ENCODE measurements at places on chromosomes 16 and 17. TPM values are rescaled to one million over a fixed set of nuclear protein-coding genes. Genes with fewer than 3 reads are reported as not detected.

DNA sequence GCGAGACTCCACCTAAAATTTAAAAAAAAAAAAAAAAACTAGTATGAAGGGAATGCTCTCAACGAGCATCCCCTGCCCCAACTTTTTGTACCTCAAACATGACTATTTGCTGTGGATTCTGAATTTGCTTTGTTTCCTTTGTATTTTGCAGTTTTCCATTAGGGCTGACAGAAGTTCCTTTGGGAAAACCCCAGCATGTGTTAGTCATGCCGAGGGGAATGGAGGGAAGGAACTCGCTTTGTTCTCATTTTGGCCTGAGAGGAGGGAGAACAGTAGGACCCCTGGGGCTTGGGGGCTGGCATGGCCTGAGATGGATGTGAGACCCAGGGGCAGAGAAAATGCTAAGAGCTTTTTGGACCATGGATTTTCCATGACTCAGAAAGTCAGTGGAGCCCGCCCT, 20.5 kb downstream of the KRT9 start:
- DNase-seq = no peak

- DNase-seq = no peak
These were observed 628.3 kb upstream of the CDH8 start for GRCh38 chr16:62664566-62664965.

DNA sequence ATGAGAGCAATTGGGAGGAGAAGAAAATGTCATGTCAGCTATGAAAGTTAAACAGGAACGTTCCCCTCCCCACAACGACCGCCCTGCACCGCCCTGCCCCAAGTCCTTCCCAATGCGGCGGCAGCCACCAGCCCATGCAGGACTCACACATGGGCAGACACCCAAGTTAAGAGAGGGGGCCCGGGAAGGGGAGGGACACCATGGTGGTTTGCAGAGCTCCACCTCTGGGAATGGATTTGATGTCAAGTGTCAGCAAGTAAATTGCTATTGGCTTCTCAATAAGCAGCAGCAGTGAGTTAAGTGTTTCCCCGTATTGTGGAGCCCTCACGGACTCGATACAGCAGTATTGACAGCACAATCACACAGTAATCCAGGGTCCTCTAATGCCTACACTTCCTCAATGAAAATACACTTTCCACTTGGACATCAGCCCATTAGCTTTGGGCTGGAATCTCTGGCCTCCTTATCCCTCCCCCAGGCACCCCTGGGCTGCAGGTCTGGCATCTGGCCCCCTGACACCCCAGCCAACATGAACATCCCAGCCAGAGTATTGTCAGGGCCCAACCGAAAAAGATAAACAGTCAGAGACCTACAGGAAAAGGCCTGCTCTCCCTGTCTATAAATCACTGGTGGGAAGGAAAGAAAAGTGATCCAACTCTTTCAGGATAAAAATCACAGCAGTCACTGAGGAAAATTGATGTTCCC, 22.6 kb downstream of the ZFHX3 start:
- DNase-seq = no peak

DNA sequence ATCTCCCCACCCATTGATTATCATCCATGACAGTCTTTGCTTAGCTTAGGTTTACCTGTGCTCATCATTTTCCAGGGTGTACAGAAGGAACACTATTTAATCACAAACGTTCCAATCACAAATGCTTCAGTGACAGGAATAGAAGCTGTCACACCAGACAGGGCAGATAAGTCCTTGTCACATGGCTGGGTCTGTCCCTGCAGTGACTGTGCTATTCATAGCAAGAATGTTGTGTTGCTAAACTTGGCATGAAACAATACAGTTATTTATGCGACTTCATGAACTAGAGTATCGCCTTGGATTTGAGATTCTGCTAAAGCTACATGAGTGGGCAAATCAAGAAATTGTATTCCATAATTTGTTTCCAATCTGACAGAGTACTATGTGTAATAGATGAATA, 108.4 kb downstream of the CDH13 start:
- DNase-seq = peak; percentile 12

- peak; percentile 34 for DNase-seq
These were observed 593 bp downstream of the CDIPT start for GRCh38 chr16:29862383-29862883.

DNA sequence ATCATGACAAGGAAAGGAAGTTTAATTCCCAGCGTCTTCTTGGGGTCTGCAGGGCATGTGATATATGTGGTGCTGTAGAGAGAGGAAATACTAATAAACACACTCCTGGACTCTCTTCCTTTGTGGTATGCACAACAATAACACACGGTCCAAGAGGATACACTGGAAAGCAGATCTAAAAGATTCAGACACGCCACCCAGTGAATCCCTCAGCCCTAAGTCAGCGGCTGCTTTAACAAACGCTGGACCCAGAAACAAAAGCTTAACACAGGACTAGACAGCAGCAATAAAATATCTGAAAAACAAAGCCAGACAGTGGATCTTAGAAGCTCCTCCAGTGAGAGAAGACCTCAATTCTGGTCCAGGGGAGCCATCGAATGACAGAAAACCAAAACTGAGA, 13.1 kb downstream of the CFAP20 start:
- DNase-seq = no peak

DNA sequence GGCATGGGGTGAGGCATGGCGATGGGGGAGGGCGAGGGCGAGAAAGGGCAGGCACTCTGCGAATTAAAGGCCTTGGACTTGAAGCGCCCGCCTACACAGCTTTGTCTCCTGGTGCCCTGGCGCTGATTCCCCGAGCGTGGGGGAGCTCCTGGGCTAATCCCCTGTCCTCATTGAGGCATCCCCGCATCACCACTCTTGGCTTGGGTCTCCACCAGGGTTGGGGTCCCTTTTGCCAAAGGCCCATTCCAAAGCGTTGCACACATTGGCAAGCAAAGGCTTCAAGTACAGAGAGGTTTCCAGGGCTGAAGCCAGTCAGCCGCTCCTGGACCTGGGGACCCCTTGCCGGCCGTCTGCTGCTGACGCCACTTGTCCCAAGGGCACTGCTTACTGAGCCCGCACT, 8.0 kb downstream of the ZNF205 start:
- no peak for DNase-seq

- DNase-seq = peak; percentile 77
These were observed 136.5 kb downstream of the CMIP start for GRCh38 chr16:81581107-81581506.

DNA sequence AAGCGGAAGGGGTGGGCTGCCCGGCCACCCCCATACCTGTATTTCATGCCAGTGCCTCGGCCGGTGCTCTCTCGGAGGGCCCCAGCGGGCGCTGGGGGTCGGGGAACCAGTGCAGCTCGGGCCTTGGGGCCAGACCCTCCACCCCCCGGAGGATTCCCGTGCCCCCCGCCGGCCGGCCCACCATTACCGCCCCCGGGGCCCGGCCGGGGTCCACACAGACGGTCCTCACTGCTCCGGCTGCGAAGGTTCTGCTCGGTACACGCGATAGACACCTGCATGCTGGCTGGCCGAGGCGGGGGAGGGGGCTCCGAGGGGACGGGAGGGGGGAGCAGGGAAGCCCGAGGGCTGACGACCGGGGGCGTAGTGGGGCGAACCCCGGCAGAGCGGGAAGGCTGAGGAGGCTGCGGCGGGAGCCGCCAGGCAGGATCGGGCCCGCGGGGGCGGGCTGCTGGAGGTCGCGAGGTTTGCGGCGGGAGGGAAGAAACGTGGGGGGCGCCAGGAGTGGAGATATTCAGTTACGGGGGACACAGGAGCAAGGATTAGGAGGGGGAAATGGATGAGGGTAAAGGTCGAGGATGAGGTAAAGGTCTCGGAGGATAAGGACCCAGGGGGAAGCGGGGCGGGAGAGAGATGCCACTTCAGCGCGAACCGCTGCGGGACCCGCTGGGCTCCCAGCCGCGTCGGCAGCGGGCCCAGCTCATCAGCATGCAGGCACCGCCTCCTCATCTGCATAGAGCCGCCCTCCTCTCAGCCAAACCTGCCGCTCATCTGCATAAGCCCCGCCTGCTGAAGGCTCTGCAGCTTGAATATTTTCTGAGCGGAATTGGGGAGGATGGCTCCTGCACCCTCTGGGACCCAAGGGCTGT, at the start of gene KCNAB3:
KCNAB3 (minus strand) TSS at position 699 of the 866 bp plus-strand sequence; CDS start at position 278, 421 bp downstream.
- peak; percentile 92 for DNase-seq

GRCh38 chr17:50027172-50027880, 28.6 kb upstream of the ITGA3 start:
- peak; percentile 78 for DNase-seq

DNA sequence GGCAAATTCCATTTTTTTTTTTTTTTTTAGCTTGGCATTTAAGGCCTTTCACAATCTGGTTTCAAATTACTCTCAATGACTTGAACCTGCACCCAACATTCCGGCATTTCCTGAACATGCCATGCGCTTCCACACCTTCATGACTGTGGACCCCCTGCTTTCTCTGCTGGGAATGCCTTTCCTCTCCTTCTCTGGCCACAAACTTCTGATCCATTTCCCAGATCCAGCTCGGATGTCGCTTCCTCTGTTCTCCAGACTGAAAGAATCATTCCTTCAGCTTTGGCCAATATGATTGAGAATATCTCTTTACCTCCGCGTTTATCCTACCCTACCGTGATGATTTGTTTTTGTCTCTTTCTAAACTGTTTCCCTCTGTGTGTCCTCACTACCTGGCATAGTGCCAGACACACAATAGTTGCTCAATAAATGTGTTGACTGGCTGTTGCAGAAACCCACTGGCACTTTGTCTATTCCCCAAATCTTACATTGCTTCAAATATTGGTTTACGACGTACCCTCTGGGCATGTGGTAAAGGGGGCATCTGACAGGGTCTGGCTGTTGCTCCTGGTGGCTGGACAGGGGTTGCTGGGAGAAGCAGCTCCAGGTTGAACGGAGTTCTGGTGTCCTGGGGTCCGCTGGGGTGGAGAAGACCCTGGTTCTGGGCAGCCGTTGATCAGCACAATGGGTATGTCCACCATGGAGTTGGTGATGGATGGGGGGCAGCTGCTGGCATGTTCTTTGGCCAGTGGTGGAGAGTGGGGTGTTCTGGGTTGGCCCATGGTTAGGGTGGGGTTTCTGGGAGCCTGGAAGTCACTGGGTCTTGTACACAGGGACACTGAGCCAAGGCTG, 14.7 kb downstream of the TNS4 start:
- DNase-seq = no peak

GRCh38 chr17:61383689-61384201, 15.9 kb upstream of the TBX2 start:
- peak; percentile 41 for DNase-seq

DNA sequence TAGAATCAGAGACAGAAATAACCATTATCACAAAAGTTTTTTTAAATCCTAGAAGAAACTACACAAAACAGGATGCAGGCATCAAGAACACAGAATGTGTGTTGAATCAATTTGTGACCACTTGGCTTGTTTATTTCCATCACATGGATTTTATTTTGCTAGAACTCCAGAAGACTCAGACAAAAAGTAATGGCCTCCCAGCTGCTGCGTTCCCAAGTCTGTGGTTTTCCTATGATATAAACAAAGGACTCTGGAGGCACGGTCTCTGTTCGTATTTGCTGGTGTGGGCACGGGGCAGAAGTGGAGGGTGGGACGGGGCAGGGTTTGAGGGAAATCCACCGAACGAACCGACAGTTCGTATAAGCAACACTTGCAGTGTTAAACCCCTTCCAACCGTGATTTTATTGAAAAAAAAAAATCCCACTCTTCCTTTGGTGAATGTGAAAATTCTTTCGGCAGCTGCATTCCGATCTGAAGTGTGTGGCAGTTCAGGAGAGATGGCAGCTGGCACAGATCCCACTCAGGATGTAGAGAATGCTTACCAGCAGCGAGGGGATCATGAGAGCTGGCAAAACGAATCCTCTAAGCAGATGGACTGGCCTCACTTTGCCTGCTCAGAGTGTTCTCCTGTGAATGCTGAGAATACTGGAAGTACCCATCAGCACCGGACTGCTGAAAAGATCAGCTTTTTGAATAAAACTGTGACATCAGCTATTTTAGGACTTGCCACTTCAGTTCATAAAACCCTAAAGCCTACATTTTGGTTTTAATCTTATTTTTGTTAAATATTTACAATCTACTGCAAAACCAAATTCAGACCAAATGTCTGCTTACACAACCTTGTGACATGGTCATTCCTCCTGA, 165.2 kb downstream of the VPS53 start:
- no peak for DNase-seq

GRCh38 chr17:2086306-2086705, 31.4 kb downstream of the HIC1 start:
- DNase-seq = no peak

- no peak for DNase-seq
These were observed 7.9 kb downstream of the KATNB1 start for GRCh38 chr16:57743458-57743857.

Gene APOBR
- total RNA-seq = not detected

Gene NPIPB13
- 6.4 TPM for total RNA-seq

Gene TEN1
- 14.2 TPM for total RNA-seq

Gene STH
- total RNA-seq = not detected

Gene SLFN12L
- 1.8 TPM for total RNA-seq

Gene ZNF385C
- total RNA-seq = not detected

All from stomach (tissue), 19 donors.